ENCODE measurements at places on chromosomes 4 and X.

GRCh38 chr4:5889002-5889696 lies 3.7 kb downstream of the CRMP1 start:
- no peak for DNase-seq

DNA sequence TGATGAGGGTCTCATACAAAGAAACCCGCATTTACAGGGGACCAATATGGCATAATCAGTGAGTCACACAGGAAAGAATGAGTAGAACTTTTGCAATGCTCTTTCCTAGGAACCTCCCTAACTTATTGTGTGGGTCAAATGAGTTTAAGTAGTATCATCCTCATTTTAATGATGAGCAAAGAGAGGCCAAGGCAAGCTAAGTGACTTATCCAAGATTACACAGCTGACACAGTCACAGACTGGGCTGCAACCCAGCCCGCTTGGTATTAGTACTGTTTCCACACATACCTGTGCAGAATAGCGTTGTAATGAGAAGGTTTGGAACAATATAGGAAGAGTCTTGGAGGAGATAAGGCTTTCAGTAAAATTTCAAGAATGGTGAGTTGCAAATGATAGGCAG lies 91.0 kb upstream of the PPP1R2C start:
- no peak for DNase-seq

- no peak for DNase-seq
Measured at GRCh38 chr4:173990869-173991210, 292.6 kb downstream of the FBXO8 start.

DNA sequence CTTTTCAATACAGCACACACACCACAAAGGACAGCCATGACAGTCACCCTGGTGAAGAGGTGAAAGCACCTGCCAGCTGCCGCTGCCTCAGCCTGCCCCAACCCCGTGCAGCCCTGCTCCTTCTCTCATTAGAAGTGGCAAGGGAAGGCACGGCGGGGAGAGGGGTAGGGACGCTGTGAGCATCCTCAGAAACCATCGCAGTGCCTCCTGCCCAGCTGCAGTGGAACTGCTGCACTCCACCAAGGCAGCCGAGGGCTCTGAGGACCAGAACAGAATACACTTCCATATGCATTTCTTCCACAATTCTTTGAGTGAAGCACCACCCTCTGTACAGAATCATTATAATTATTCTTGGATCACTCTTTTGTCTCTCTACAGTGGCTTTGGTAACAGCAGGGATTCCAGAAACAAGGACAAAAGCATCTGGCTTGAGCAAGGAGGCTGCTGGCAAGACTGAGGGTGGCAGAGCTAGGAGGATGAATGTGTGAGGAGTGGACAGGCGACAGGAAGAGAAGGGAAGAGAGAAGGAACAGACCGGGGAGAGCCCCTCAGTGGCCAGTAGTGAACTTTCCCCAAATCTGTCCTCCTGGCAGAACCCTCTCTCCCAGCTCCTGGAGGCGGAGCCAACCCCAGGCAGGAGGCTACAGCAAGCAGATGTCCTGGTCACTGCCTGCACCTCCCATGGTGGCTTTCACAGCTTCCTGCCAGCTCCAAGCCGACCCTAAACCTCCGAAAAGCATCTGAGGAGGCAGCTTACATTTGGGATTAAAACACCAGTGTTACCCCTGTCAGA lies 73.2 kb downstream of the MTNR1A start:
- no peak for DNase-seq

DNA sequence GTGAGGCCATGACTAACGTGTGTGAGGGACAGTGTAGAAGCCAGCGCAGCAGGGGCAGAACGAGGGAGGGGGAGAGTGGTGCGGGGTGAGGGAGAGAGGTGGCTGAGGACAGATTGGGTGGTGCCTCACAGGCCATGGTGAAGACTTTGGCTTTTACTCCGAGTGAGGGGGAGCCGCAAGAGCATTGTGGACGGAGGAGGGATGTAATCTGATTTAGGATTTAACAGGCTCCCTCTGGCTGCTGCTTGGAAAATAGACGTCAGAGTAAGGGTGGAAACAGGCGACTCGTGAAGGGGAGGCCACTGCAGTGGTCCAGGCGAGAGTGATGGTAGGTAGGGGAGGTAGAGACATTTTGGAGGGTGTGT lies 13.0 kb downstream of the PPP1R3F start:
- DNase-seq: peak; percentile 50

DNA sequence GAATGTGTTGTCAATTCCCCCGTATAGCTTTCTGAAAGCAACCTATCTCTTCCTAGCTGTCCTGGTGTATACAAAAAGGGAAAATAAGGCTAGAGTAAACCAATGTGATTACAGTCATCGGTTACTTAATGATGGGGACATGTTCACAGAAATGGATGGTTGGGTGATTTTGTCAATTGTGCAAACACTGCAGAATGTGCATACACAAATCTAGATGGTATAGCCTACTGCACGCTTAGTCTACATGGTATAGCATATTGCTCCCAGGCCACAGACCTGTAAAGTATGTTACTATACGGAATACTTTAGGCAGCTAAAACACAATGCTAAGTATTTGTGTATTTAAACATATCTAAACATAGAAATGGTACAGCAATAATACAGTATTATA lies 5.1 kb downstream of the DTHD1 start:
- DNase-seq: no peak

DNA sequence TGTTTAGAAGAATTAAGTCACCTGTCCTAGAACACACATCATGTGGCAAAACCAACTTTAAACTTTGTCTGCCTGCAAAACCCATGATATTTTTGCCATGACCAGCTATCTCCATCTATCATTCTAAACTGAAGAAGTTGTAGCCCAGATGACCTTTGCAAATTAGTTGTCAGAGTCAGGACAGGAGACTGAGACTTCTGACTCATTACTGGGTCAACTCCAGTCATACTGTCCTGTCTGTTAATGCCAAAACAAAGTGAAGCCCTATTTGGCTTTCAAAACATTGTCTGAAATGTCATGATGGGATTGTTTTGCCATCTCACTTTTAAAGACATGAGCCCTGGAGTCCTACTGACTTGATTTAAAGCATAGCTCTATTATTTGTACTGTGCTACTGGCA lies 365.7 kb upstream of the CPEB2 start:
- no peak for DNase-seq

DNA sequence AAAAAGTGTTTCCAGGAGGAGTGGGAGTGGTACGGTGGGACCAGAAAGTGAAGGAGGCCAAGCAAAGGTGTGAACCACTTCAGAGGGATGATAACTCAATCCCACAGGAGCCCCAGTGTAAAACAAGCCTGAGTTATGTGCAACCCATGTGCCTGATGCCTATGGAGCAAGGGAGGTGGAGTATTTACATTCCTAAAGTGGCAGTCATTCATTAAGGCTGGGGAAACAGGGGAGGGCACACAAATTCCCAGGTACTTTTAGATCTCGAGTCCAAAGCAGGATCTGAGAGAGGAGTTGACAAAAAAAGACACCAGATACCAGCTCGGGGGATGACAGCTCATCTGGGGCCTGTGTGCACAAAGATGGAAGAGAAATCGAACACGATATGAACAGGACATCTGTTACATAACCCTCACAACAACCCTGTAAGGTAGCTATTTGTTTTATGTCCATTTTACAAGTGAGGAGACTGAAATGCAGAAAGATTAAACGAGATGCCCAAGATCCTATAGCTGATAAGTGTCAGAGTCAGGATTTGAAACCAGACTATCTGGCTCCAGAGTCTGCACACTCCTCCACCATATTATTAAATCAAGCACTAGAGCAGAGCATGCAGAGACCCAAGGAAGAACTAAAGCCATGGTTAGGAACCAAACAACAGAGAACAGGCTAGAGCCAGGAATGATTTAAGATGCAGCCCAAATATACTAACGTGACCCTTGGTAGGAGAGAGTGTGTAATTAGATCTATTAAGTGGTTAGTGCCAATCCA lies 91.9 kb upstream of the MAPK10 start:
- peak; percentile 49 for DNase-seq

DNA sequence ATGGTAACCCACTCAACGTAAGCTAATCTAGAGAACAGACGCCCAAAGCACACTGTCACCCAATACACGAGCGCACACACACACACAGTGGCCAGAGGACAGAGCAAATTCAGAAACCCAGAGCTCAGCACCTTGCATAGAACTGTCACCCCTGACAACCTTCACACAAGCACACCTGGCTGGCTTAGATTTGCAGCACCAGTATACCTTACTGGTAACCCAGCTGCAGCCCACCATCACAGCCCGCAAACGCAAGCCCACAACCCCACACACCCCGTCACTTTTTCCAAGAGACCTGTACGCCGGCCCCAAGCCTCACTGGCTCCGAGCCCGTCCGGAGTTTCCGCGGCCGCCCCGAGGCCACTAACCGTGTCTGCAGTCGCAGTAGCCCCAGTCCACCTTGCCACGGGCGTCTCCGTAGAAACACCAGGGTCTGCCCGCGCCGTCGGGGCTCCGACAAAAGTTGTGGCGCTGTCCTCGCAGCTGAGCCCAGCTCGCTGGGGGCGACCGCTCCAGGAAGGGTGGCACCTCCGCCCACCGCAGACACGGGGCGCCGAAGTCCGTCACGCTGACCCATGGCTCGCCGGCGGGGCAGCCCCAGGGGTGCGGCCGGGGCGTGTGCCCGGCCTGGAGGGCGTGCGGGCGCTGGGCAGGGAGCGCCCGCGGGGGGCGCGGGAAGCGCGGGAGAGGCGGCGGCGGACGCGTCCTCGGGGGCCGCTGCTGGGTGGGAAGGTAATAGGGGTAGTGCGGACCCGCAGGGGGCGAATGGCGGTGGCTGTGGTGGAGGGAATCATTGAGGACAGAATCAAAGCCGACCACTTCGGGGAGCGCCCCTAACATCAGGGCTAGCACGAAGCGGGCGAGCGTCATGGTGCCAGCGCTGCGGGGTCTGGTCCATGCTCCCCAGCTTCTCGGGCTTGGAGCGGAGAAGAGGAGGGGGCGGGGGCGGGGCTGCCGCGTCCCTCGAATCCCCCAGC lies 664 bp downstream of the PRSS12 start:
- peak; percentile 78 for DNase-seq

- DNase-seq: peak; percentile 30
Measured at GRCh38 chrX:23811108-23811651, 28.2 kb downstream of the SAT1 start.

- no peak for DNase-seq
Measured at GRCh38 chr4:39341075-39341725, 25.0 kb downstream of the RFC1 start.

- no peak for DNase-seq
Measured at GRCh38 chr4:124694306-124694705, 18.2 kb downstream of the ANKRD50 start.

DNA sequence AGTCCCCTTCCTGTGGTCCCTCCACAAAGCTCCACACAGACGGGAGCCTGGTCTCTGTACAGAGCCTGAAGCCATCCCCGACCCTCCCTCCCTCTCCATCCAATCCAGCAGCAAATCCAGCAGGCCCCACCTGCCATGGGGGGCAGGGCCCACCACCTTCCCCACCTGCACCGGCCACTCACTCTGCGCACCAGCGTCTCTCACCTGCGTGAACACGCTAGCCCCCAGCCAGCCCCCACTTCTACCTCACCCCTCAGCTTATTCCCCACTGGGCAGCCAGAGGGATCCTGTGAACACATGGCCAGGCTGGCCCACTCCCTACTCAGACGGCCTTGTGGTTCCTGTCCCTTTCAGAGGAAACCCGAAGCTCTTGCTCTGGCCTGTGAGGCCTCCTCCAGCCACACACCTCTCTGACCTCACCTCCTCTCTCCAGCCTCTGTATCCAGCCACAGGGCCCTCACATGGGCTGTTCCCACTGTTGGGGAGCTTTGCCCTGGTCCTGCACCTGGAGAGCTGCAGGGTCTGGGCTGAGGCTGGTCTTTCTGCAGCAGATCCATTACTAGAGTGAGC lies 70.9 kb downstream of the WFS1 start:
- DNase-seq: no peak

- no peak for DNase-seq
Measured at GRCh38 chrX:124028182-124028581, 66.7 kb downstream of the STAG2 start.

- peak; percentile 37 for DNase-seq
Measured at GRCh38 chr4:124318292-124318691, 394.2 kb downstream of the ANKRD50 start.

GRCh38 chr4:126916626-126917140 lies 716.1 kb upstream of the INTU start:
- no peak for DNase-seq

DNA sequence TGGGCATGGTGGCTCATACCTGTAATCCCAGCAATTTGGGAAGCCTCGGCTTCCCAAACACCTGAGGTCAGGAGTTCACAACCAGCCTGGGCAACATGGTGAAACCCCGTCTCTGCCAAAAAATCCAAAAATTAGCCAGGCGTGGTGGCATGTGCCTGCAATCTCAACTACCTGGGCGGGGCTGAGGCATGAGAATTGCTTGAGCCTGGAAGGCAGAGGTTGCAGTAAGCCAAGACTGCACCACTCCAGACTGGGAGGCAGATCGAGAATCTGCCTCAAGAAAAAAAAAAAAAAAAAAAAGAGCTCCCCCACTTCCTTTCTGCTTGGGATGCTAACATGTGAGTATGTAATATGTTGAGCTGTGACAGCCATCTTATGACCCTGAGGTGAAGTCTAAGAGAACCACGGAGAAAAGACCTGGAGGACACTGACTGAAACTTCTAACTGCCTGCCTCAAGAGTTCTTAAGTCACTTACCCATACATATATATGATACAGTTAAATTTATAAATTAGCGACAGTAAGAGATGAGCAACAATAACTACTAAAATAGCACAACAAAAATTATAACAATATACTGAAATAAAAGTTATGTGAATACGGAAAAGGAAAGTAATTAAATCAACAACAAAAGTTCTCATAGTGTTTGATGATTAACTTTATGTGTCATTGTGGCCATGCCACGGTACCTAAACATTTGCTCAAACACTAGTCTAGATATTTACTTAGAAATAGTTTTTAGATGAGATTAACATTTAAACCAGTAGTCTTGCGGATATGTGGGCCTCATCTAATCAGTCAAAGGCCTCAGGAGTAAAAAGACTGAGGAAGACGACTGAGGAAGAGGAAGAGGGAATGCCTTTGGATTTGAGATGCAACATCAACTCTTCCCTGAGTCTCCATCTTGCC lies 178.3 kb downstream of the OPHN1 start:
- DNase-seq: no peak

GRCh38 chrX:1322393-1322792 lies 14.2 kb upstream of the IL3RA start:
- DNase-seq: no peak

- peak; percentile 39 for DNase-seq
Measured at GRCh38 chrX:24768556-24768955, 74.8 kb downstream of the POLA1 start.

DNA sequence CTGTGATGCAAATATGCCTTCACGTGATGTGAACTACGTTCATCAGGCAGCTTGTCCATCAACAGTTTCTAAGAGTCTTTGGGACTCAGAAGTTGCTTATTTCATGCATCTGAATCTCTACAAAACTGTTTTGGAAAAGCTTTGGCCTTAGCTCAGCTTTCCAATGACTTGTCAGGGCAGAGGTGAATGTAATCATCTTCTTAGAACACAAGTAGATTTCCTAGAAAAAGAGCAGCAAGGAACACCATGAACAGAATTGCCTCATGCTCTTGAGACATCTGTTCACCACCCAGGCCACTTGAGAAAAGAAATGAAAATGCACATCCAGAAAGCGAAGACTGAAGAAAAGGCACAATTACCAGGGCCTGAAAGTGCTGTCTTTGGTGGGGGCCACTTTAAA lies 105.8 kb upstream of the PDHA1 start:
- no peak for DNase-seq
